ENCODE measurements at places on chromosomes 7 and 10.

DNA sequence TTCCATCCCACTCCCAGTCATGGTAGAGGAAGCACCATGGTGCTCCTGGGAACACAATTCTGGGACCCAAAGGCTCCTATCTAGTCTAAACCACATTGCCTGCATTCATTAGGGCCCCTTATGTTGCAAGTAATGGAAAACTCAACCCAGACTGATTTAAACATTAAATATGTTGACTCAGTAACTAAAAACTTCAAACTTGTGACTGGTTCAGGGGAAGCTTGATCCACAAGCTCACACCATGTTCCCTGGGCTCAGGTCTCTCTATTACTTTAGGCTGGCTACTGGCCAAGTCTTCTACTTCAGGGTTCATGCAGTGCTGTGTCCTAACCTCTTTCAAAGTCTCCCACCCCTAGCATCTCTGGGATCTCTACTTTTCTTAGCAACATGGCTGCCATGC lies 13.1 kb downstream of the WNT16 start:
- DNase-seq = no peak

GRCh38 chr7:122520971-122521555 lies 177.9 kb downstream of the RNF133 start:
- no peak for DNase-seq

DNA sequence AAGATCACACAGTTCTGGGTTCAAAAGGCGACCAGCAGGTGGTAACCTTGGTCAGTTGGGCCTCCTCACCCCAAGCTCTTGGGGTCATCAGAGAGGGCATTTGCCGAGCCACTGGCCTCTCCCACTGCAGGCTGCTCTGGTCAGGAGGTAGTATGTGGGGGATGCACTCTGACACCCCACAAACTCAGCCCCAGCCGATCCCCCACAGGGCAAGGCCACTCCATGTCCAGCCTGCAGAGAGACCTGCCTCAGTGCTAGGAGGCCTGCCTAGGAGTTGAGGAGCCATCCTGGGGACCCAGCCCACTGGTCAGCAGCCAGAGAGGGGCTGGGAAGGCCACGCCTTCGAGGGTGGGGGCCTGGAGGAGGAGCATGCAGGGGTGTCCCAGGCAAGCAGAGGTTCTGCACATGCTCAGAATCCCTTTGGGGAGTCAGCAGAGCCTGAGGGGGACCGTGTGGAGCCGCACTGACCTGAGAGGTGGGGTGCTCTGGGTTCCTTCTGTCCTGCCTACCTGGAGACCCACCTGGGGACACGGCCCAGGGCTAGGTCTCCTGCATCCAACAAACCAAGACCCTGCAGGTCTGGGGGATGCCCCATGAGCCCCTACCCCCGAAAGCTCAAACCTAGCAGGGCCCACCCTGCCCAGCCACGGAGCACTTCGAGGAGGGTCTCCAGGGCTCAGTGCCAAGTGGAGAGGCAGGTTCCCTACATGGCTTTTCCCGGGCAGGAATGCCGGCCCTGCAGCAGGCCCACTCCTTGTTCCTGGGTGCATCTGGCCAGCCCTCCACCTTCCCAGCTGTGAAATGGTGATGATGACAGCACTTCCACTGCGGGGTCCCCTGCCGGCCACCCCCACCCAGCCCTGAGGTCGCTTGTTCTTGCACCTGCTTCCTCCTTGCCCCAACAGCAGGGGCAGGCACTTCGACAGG lies 58.5 kb downstream of the RASGEF1A start:
- no peak for DNase-seq

GRCh38 chr7:3280946-3281656 lies 20.0 kb upstream of the SDK1 start:
- no peak for DNase-seq

DNA sequence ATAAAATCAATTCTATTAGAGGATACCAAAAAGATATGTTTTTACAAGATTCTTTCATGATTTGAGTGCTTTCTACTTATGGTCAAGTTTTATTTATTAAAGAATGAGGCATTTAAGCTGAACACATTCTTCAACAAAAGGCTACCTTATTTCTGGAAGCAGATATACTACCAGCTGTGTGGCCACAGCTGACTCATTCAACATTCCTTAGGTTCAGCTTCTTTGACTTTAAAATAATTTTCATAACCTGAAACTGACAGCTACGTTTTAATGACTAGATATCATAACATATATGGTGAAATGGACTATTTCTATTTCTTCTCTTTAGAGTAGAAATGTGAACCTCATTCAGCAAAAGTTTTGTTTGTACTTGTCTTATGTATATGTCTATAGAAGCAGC lies 414.2 kb upstream of the SEMA3C start:
- no peak for DNase-seq

- no peak for DNase-seq
Observed at GRCh38 chr7:108845951-108846350, 276.3 kb downstream of the DNAJB9 start.

DNA sequence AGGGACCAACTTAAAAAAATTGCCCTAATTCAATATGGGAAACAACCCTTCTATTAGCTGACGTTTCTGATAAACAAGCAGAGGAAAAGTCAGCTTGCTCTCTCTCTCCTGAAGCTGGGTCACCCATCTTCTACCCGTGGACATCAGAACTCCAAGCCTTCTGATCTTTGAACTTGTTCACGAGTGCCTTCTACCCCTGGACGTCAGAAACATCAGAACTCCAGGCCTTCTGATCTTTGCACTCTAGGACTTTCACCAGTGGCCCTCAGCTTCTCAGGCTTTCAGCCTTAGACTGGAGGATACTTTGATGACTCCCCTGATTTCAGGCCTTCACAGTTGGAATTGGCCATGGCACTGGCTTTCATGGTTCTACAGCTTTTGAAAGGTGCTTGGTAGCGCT lies 41.8 kb downstream of the AKR1C8 start:
- DNase-seq = no peak

DNA sequence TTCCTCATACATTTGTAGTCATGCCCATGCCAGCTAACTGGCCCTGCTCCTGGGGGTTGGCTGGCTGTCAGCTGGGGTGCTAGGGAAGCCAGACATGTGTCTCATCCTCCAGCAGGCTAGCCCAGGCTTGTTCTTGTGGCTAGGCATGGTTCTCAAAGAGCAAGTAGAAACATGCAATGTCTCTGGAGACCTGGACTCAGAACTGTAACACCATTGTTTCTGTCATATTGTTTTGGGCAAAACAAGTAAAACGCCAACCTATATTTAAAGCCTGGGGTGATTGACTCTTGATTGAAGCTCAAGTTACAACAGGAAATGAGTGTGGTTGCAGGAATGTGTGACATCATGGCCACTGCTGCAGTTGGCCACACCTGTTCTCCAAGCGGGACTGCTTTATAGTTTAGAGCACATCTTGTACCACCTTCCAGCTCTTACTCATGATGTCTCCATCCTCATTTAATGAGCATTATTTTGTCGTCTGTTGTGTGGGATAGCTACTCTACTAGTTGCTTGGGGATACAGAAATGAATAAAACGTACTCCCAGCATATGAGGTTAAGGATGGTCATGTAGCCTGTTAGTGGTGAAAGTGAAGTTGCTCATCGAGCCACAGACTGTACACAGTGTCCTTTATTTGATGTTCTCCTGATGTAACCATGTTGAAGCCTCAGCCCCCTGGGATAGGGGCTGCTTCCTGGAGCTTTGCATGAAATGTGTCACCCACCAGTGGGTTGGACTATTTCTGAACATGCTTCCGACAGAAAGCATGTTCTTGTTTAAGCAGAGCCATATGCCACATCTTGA lies 168.4 kb downstream of the SORCS3 start:
- DNase-seq = no peak

DNA sequence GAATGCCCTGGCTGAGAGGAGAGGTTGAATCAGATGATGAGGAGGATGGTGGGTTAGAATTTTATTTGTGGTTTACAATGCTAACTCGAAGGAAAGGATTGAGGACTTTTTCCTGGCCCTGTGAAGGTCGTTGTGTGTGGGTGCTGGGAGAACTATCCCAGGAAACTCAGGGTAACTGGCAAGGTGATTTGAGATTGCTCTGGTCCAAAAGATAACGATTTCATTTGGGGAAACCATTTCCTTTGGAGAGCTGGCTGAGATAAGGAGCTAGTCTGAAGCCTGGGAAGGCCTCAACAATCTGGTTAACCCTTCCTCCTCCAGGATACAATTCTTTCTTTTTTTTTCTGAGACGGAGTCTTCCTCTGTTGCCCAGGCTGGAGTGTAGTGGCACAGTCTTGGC lies 33.0 kb downstream of the HK1 start:
- DNase-seq = no peak

GRCh38 chr10:121862649-121863048 lies 65.2 kb downstream of the ATE1 start:
- DNase-seq = no peak

GRCh38 chr10:104253106-104253505 lies 1.6 kb upstream of the GSTO1 start:
- DNase-seq = no peak

DNA sequence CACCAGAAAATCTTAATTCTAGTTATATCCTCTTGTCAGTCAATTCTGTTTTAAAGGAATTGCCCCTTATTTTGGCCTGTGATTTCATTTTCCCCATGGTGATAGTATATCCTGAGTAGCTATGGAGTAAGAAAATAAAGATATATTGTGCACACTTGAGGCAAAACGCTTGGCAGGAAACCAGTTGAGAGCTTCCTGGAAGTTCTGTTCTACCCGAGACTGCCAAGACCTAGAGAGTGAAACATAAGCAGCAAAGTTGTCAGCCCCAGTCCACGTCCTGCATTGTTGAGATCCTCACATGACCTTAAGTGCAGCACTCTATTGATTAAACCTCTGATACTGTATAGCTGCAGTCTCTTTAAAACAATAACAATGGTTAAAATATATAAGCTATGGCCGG lies 235.2 kb downstream of the CDC14C start:
- no peak for DNase-seq

DNA sequence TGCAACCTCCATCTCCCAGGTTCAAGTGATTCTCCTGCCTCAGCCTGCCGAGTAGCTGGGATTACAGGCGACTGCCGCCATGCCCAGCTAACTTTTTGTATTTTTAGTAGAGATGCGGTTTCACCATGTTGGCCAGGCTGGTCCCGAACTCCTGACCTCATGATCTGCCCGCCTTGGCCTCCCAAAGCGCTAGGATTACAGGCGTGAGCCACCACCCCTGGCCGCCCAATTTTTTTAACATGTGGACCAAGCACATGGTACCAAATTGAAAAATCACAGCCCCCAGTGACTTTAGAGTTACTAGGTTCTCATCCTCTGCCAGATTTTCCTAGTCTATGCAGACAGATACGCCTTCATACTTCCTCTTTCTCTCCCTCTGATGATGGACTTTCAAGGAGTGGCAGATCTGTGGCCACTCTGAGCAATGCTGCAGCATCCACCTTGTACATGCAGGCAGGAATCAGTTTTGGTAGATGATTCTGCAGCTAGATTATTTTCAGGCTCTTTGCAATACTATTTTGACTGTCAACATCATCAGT lies 34.0 kb upstream of the EZH2 start:
- DNase-seq = no peak

DNA sequence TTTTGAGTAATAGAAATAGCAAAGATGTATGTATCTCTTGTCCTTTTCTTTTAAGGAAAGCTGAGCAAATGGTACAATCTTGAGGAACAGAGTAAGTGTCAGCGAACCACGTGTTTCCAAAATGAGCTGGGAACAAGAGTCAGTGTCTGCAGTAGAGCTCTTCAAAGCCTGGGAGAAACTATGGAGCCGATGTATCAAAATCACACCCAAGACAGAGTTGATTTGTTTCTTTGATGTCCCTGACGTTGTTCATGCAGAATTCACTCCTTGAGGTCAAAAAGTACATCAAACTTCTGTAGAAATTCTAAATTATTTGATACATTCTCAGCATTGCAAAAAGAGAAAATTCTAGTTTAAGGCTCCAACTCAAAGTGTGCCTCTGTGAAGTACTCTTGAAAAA lies 216.5 kb downstream of the SKIDA1 start:
- no peak for DNase-seq

- DNase-seq = peak; percentile 1
Observed at GRCh38 chr7:119065966-119066365, 841.5 kb downstream of the ANKRD7 start.

GRCh38 chr10:49325916-49326783 lies 27.2 kb downstream of the C10orf71 start:
- DNase-seq = no peak

DNA sequence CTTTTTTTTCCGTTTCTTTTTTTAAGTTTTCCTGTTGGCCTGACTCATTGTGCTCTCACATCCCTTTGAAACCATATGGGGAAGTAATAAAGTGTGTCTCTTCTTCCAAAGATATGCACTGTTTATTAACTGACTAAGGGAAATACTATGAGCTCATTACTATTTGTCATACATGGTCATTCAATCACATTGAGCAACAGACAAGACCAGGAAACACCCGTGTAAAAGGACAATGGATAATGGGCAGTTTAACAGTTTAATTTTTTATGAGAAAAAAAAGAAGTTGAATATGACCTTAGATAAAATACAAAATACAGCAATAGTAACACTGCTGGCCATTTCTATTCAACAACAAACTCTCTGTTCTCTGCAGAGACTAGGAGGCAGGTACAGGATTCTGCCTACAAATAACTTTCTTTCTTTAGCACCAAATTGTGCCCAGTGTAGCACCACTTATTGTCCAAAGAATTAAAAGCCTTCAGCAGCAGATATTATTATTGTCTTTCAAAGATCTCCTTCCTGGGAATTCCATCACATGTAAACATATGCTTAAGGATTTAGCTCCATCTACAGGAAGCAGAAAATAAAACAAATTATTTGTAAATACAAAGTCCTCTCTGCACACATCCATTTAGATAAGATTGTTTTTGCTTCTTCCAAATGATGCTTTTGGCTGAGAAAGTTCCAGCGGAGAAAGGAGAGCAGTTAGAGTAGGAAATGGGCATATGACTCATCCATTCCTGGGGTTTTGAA lies 55.0 kb upstream of the AKR1E2 start:
- no peak for DNase-seq

DNA sequence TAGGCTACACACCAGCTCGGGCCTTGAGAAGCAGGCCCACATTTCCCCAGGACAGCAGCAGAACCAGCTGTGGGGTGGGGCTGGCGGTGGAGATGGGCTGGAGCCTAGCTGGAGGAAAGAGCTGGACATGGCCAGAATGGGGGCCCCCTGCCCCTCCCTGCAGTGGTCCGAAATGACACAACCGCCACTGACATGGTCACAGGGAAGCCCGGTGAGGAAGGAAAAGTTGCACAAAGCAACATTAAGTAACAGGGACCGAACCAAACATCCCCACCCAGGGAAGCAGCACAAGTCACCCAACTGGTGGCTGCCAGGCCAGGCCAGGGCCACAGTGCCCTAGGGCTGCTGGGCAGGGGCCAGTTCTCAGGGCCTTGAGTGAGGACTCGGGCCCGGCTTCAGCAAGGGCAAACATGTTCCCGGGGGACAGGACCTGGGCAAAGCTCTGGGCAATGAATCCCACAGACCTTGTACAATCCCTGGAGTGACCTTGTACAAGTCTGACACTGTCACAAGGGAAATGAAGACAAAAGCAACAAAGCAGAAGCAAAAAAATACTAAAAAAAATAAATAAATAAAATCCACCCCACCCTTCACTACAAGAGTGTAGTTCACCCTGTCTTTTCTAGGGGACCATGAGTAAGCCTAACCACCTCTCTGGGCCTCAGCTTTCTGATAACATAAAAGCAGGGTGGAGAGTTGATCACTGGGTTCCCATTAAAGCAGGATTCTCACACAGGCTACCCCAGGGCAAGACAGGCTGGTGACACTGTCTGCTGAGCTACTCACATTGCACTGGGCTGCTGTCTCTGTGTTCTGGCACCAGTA lies 33.0 kb downstream of the PSAP start:
- no peak for DNase-seq

Measured in cerebellar nuclear complex (tissue), 1 donor.